ENCODE measurements at places on chromosomes 12 and 14.

DNA sequence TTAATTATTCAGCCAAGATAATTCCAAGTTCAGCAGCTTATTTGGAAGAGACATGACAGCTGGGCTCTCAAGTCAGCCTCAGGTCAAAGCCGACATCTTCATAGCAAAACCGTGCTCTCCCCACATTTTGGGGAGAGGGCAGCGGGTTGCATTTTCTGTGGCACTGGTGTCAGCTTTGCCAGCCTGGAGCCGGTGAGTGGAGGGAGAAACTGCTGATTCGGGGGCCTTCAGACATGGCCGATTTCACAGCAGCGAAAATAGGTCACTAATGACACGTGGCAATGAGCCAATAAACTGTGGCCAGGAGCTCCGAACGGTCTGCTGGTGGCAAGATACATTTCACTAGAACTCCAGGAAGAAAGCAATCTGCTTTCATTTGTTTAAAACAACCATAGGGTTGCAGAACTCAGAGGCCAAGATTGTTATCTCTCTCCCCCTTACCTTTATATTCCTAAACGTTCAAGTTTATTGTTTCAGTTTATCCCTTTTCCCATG is 173.2 kb downstream of the CAND1 start:
- DNase-seq, result no peak

DNA sequence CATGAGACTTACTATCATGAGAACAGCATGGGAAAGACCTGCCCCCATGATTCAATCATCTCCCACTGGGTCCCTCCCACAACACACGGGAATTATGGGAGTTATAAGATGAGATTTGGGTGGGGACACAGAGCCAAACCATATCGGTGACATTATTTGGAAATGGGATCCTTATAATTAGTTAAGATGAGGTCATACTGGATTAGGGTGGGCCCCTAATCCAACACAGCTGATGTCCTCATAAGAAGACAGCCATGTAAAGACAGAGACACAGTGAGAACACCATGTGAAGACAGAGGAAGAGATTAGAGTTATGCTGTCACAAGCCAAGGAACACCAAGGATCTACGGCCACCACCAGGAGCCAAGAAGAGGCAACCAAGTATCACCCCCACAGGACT is 161.7 kb downstream of the SPTSSA start:
- DNase-seq, result no peak

DNA sequence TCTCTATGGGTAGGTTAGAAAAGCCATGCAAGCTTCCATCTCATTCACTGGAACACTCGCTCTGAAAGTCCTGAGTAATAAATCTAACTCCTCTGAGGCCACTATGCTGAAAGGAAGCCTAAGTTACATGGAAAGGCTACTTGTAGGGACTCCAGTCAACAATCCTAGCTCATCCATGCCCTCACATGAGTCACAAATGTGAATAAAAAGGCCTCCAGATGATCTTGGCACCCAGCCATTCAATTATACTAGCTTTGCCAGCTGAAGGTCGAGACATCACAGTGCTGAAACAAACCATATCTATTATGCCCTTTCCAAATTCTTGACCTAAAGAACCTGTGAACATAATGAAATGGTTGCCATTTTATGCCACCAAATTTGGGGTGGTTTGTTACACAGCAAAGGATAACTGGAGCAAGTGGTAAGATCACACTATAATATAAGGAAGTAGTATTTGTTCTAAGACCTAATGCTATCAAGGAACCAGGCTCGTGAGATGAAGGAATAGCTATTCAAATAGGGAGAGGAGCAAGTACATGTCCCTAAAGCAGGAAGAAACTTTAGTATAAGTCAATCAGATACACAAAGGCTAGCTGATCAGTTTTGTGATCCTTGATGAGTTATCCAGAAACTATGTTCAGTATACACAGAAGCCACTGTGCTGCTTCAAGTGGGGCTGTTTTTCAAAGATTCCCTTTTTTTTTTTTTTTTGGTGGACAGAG is 142.1 kb downstream of the MED13L start:
- DNase-seq, result no peak

DNA sequence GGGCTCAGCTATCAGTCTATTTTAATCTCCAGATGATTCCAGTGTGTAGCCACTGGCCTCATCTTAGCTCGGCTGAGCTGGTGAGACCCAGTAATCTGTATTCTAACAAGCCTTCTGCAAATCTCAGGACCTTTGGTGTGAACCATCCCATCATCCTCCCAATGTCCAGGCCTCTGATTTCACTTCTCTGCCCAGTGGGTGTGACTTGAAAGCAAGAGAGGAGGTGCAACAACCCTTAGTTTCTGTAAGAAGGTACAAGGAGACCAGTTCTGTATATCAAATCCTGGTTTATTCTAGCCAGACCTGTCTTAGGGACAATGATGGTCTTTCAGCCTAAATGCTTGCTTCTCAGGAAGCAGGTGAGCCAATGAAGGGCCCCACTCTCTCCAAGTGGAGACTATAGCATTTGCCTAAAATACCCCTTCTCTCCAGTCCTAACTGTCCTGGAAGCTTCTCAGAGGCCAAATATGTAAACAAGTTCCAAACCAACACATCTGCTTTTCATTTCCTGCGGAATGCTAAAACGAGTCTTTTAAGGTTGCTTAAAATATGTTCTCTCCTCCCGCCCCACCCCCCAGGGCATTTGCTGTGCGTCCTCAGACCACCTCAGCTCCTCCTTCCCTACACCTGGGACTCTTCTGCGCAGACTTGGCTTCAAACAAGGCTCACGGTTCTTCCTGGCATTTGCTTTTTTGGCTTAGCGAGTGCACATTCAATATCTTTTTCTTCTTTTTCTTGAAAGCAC is 78.4 kb upstream of the FUT8 start:
- no peak for DNase-seq

- DNase-seq, result no peak
Measured at GRCh38 chr14:90956273-90956672, 104.2 kb downstream of the RPS6KA5 start.

GRCh38 chr12:30911207-30911606 is 15.3 kb upstream of the TSPAN11 start:
- no peak for DNase-seq

DNA sequence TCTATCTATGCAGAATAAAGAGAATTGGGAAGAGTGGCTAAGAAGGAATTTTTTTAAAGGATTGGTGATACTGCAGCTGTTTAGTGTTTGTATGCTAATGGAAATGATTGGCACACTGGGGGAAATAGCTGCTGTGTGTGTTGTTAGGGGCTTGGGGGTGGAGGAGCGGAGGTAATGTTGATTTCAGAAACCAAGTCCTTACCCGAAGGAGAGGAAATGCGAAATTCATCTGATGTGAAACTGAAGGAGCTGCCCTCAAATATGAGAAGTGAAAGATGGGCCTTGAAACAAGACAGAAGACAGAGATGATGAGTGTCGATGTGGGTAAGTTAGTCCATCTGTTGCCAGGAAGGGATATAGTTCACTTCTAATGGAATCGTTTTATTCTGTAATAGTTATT is 21.2 kb upstream of the RNASE12 start:
- no peak for DNase-seq

DNA sequence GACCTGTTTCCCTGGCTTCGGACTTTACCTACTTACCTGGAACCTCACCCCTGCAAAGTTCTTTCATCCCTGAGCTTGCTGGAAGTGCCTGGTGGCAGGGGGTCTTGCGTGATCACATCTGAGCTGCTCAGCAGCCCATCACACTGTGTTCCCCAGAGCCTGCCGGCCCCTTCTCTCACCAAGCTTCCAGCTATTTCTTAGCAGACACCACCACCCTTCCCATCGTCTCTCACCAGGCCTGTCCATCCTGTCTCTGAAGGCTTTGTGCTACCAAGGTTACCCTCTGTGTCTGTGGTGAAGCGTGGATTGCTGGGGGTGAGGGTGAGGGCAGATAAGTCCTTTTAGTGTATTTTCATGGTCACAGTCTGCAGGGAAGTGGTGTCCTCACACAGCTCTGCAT is 78.8 kb upstream of the NRXN3 start:
- DNase-seq, result no peak

GRCh38 chr14:72801836-72802587 is 91.9 kb downstream of the DPF3 start:
- DNase-seq, result no peak

- no peak for DNase-seq
Measured at GRCh38 chr12:19095756-19096480, 33.6 kb upstream of the PLEKHA5 start.

GRCh38 chr14:21923820-21924219 is 250.2 kb upstream of the OR4E1 start:
- no peak for DNase-seq

GRCh38 chr14:73760598-73761586 is 46.7 kb upstream of the PNMA1 start:
- no peak for DNase-seq

DNA sequence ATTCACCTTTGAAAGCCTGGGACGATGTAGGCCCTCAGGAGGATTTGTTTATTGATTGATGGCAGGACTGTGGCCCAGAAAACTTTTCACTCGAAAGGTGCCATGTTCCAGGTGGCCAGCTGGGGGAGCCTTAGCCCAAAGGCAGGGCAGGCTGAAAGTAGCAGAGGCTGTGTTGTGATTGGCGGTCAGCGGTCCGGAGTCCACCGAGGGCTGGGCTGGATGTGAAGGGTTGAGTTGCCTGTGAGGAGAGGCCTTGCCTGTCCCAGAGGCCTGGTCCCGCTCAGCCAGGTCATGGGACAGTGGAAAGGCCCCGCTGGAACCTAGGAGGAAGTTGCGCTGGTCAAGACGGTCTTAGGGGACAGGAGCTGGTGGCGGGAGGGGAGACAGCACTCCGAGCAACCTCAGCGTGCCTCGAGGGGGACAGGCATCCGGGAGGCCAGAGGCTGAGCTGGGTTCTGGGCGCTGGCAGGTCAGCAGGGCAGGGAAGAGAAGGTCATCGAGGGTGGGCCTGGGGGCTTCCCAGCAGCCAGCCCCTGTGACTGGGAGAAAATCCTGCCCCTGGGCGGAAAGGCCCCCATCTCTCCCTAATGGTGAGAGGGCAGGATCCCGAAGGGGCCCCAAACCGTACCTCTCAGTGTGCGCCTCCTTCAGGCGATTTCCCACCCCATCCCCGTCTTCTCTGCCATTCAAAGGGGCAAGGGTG is 26.3 kb downstream of the CMA1 start:
- no peak for DNase-seq

GRCh38 chr12:109549613-109550270 is 23.6 kb downstream of the MMAB start:
- DNase-seq, result no peak

GRCh38 chr14:33811721-33812120 is 139.2 kb downstream of the EGLN3 start:
- no peak for DNase-seq

DNA sequence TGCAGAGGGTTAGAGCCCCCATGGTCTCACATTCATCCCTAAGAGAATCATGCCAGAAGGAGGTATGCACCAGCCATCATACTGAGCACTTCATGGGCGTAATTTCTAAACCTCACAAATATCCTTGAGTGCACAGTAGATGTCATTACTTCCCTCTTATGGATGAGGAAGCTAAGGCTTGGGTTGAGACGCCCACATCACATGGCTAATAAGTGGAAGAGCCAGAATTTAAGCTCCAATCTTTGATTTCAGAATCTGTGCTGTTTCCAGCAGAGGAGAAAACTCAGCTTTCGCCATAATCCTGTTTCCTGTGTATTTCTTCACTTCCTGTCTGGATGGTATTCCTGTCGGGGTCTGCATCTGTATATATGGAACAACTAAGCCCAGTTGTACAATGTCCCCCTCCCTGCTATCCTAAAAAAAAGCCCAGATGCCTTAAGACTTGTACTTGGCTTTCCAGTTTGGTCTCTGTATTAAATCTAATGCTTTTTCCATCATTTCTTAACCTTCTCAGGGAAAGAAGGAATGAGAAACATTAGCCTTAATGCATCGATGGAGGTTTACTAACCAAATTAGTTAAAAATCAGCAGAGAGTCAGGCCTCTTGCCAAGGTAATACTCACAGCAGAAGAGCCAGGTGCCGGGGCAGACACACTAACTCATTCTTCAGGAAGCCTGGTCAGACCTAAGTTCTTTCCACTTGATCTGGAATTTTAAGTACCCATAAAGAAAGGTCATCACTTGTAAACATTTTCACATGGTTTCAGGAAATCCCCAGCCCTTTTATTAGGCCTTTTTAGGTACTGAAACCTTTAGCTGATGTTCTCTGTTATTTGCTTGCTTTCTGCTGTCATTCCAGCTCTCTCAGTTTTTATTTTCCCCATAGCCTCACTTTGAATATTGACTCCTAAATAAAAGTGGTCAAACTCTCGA is 5.3 kb downstream of the ISCU start:
- DNase-seq, result no peak

DNA sequence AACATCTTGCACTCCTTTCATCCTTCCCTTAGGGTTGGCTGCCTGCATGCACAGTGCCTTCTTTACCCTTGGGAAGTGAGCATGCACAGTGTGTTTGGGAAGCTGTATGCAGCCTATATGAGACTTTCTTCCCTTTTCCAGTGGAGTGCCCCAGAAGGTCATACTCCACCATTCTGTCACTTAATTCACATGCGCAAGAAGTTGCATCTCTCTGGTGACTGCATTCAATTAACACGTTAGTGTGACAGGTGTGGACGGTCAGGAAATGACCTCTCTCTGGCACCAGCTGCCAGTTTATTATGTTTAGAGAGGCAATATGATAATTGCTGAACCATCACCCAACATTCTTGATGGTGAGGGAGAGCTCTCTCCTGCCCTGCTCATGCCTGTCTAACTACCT is 770.0 kb downstream of the FLRT2 start:
- DNase-seq, result no peak

- no peak for DNase-seq
Measured at GRCh38 chr14:76375947-76376404, at the start of gene ESRRB. Gene ESRRB, plus strand, starts transcription at chr14:76376137. Its CDS starts 265 bp downstream, at chr14:76376402.

DNA sequence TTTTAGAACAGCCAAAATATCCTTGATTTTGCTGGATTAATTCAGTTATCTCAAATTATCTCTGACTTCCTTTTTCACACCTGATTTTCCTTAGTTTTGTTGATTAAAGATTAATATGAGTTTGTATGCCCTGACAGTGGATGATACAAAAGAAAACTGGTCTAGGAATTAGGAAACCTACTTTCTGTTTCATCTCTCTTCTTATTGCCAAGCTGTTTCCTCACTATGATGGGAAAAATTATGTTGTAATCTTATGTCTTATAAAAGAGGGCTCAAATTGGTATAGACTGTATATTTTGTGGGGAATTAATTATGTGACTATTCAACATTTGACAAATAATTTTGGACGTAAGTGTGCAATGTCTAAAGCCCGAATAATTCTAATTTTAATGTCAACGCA is 271.6 kb downstream of the FBXL14 start:
- no peak for DNase-seq

DNA sequence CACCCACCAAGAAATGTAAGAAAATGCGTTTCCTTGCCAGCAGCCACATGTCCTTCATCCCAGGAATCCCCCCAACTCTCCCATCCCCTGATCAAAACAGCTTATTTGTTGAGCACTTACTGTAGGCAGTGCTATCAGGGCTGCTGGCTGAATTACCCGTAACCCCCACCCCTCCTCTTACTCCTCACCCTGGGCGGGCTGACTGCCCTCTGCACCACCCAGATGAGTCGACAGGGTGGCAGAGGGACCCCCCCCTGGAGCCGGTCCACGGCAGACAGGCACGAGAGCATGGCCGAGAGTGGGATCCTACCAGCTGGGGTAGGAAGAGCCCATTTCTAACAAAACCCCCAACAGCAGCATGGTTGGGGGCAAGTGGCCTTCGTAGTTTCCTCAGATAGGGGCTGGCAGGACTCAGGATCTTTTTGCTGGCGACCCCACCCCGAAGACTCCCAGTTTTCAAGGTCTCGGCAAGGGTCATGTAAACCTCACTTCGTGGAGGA is 1.1 kb upstream of the RHOF start:
- no peak for DNase-seq

Data from activated CD4-positive, CD25-positive, alpha-beta regulatory T cell treated with anti-CD3 and anti-CD28 coated beads, Interleukin-2, amount 50 U/mL, for 16 hours (primary cell).